ENCODE measurements at places on chromosomes 16 and 17.
A peak's percentile ranks its signal among the peaks of the same experiment; 100 is the strongest.

- DNase-seq: no peak
Measured at GRCh38 chr16:74758801-74759200, 15.8 kb downstream of the FA2H start.

DNA sequence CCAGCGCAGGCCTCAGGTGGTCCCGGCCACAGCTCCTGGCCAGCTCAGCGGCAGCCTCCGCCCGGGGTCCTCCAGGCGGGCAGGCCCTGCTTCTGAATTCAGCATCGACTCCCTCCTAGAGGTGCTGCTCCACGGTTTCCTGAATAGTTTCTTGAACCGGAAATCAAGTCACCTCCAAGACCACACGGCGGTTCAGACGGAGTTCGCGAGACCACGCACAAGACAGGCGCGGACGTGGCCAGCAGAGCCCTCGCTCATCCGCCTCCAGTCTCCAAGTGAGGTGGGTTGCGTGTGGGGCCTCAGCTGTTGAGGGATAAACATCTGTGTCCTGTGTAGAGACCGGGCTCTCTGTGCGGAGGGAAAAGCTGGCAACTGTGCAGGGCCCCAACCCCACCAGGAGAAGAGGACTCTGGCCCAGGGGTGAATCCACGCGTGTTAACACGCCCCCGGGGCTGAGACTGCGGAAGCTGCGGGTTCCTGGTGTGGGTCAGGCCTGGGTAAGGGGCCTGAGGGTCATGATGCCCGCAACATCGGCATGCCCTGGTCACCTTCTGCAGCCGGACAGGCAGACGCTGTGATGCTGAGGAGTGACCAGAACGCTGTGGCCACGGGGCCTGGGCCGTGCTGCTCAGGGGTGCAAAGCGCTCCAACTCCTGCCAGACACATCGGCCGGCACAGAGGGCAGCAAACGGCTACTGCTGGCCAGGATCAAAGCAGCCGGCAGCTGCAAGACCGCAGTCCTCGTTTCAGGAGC, 55.0 kb upstream of the METRNL start:
- DNase-seq: no peak

GRCh38 chr17:31068291-31068690, 26.5 kb upstream of the NF1 start:
- peak; percentile 45 for DNase-seq

DNA sequence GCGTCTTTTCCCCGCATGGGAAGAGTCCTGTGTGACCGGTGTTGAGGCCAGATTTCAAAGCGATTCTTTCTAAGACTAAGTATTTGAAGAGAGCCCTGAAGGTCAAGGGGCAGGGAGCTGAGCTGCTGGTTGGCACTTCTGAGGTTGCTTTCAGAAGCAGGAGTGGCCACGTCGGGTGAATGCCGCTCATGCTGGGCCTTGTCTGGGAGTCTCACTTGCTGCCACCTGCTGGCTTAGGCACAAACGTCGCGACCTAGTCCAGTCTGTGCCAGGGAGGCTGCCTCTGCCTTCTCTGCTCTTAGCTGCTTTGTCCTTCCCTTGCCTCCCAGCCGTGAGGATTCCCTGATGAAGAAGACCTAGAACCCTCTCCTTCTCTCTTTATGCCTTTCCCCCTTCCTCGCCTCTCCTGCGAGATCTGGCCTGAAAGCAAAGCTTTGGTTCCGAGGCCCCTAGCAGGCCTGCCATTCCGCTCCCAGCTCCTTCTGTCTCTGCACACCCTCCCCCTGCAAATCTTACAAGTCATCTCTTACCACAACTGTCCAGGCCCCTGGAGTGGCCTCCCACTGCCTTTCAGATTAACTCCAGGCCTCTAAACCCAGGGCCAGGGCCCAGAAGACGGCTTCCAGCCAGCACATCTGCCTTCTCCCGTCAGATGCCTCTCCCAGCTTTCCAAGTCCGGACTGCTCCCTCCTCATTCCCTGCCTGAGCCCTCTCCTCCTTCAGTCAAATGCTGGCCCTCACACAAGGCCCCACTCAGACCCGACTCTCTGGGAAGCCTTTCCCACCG, 11.4 kb downstream of the CTNS start:
- DNase-seq: peak; percentile 44

DNA sequence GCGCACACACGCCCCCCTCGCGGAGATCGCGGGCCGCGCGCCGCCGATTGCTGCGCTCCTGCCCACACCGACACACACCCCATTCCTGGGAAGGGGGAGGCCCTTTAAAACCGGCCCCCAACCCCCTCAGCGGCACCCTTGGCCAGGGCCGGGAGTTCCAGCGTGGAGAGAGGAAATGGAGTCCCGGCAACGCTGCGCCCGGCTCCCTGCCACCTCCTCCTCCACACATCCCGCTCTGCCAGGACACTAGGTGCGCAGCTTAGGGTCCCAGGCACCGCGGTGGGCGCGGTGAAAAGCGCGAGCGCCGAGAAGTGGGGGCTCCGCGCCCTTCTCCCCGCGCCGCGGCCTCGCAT, 397 bp downstream of the CDC42EP4 start:
- DNase-seq: no peak

DNA sequence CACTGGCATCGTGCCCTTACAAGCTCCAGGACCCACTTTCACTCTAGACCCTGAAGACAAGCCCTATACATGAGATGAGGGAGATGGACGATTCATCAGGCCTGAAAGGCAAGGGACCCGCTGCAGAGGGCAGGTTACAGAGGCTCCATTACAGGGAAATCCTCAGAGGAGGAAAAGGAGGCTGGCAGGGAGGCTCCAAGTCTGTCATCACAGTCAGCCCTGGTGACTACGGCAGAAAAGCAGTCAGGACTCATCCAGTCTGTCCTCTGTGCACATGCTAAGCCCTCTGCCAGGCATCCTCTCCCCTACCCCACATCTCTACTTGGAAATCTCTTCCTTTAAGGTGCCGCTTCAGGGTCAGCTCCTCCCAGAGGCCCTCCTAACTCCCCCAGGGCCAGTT, 197.7 kb upstream of the CDH5 start:
- DNase-seq: no peak

DNA sequence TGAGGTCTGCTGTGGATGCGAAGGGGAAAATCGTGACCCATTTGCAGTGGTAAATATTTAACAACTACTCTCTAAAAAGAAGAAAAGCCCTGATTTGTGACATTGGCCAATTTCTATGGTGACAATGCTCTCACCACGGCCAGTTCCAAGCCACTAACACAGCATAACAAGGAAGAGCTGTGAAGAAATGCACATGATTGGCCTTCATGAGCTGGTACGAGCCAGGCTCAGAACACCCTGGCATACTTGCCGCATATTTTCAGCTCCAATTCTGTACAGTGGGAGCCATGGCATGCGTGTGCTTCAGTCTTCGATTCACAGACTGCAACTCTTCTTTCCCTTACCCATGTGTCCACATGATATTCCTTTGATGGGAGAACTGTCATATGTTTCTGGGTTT, 363.9 kb upstream of the CDH5 start:
- DNase-seq: no peak

DNA sequence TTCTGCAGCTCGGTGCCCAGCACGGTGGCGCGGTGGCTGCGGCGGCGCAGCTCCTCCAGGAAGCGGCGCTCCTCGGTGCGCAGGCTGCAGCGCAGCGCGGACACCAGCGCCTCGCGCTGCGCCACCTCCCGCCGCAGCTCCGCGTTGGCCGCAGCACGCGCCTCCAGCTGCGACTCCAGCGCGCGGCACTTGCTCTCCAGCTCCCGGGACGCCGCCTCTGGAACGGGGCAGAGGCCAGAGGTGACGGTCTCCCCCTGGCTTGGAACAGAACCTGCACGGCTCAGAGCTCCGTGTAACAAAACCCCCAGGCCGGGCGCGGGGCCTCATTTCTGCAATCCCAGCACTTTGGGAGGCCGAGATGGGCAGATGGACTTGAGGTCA, 13.2 kb upstream of the CLUH start:
- DNase-seq: peak; percentile 16

DNA sequence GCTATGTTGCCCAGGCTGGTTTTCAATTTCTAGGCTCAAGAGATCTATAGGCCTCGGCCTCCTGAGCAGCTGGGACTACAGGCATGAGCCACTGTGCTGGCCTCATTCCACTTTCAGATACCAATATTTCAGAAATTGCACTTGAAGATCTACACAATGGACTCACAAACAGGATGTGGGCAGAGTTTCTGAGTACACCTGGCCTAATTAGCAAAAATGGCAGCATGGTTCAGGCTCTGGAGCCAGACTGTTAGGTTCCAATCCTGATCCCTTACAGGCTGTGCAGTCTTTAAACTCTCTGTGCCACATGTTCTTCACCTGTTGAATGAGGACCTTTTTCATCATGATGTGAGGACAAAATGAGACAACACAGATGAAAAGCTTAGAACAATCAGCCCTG, 32.2 kb downstream of the RNF157 start:
- peak; percentile 38 for DNase-seq
